ENCODE measurements at places on chromosomes 2 and 18.

DNA sequence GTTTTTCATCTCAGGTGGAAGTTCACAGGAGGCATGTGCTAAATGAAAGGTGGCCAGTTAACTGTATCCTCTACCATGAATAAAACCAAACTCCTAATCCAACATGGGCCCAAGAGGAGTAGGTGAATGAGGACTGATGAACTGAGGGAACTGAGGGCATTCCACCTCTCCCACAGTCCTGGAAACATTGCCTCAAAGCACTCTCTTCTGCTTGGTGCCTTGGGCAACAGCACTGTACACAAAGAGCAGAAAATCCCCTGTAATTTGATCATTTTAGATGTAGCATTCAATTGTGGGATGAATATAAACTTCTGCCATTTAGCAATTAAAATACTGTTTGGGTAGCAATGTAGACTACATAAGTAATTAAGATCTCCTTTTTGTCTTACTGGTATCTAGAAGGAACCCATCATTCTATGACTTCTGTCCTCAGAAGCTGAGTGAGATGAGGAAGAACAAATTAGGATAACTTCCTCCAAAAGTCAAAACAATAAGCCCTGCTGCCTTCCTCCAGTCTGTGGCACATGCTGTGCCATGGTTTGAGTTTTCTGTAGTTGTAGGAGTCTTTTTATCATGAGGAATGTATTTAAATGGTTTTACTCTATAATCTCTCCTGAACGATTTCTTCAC, 86.7 kb upstream of the ZEB2 start:
- no peak for DNase-seq

DNA sequence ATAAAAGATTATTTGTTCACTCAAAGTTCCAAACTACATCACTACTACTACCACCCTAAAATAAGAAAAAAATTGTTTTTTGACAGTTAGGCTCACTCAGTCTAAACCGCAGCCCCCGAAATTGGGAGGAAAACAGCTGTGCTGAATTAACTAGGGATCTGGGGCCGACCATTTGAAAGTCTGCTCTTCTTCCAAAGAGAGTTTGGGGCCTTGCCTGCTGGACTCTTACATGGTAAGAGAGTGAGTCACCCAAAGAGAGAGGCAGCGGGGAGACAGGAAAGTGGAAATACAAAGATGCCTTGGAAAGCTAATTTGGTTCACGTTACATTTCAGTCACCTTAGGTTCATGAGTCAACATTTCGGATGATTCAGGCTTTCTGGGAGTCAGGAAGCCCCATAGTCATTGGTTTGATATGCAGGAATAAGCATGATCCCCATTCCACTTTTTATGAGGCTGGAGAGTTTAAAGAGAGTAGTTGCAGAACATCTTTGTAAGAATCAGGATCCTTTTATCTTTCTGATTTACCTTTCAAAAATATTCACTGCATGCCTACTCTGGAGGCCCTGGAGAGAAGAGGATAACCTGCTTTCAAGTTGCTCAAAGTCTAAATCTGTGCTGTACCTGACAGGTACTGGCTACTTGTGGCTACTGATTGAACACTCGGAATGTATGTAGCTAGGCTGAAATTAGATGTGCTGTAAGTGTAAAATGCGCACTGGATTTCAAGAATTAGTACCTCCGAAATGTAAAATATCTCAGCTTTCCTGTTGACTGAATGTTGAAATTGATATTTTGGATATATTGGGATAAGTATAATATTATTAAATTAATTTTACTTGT, 995 bp upstream of the RTN4 start:
- no peak for DNase-seq

DNA sequence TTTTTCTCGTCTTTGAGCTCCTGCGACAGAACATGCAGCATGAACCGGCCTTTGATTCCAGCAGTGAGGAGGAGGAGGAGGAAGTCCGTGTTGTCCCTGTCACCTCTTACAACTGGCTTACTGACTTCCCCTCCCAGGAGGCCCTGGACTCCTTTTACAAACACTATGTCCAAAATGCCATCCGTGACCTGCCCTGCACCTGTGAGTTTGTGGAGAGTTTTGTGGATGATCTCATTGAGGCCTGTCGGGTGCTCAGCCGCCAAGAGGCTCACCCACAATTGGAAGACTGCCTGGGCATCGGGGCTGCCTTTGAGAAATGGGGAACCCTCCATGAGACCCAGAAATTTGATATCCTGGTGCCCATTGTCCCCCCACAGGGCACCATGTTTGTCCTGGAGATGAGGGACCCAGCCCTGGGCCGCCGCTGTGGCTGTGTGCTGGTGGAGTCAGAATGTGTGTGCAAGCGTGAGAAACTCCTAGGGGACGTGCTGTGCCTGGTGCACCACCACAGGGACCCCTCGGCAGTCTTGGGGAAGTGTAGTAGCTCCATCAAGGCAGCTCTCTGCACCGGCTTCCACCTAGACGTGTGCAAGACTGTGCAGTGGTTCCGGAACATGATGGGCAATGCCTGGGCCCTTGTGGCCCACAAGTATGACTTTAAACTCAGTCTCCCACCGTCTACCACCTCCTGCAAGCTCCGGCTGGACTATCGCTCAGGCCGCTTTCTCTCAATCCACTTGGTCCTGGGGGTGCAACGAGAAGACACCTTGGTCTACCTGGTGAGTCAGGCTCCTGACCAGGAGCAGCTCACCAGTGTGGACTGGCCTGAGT, 2.1 kb downstream of the ITPRIPL1 start:
- no peak for DNase-seq

DNA sequence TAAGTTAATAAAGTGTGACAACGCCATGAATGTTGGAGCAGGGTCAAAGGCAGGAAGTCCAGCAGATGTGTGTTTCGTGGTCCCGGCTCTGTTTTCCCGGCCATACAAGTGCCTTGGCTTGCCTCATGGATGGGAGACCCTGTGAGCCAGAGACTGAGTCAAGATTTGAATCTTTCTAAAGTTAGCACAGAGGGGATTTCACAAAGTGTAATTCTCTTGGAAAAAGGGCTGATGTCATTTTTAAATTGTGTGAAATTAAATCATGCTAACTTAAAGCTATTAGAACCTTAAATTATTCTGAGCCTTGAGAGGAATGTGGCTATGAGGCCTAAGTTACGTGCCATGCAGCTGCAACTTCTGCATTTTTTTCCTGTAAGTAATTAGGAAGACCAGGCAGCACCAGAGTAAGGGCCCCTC, 38.3 kb upstream of the RALBP1 start:
- DNase-seq = no peak

- DNase-seq = peak; percentile 58
Measured at GRCh38 chr18:9971313-9971920, 57.6 kb downstream of the VAPA start.

- DNase-seq = no peak
Measured at GRCh38 chr18:60555625-60556024, 183.1 kb upstream of the MC4R start.

GRCh38 chr2:48414980-48415835, 114.7 kb upstream of the STON1 start:
- DNase-seq = no peak

- no peak for DNase-seq
Measured at GRCh38 chr2:128986867-128987268, 668.2 kb upstream of the HS6ST1 start.

DNA sequence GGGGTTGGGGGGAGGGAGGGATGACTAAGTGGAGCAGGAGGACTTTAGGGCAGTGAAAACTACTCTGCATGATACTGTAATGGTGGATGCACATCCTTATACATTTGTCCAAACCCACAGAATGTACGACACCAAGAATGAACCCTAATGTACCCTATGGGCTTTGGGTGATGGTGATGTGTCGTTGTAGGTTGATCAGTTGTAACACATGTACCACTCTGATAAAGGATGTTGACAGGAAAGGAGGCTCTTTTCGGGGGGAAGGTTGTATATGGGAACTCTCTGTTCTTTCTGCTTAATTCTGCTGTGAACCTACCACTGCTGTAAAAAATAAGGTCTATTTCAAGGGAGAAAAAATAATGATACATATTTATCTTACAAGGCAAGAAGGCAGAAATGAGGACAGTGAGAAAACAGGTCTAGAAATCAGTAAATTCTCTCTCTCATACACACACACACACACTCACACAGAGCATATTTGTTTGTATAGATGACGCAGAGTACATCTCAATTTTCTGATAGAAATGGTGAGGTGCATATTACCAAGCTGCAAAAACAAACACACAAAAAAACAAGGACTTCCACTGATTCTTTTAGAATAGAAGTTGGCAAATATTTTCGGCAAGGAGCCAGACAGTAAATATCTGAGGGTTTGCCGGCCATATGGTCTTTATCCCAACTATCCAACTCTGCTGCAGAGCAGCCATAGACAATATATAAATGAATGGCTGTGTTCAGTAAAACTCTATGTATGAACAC, 20.2 kb downstream of the FAM124B start:
- no peak for DNase-seq

DNA sequence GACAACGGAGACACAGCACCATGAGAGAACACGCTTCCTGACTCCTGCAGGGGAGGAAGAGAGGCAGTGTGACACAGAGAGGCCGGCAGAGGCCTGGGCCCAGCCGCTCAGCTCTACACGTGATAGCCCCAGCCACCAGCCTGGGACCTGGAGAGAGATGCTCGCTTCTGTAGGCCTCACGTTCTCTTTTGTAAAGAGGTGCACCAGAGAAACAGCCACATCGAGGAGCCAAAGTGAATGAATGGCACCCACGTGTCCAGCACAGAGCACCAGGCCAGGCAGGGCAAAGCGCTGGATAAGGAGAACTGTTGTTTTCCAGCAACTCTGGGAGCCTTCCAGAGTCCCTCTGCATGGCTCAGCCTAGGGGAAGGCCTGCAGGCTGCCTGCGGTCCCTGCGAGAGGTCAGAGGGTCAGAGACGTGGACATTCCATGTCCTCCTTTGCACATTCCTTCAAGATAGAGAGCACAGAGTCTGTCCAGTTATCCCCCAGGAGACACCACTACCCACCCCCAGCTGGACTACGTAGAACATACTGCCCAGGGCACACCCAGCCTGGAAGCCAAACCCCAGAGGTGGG, 14.2 kb downstream of the LIMS2 start:
- DNase-seq = no peak

GRCh38 chr2:157443090-157443489, 799 bp downstream of the CYTIP start:
- no peak for DNase-seq

- no peak for DNase-seq
Measured at GRCh38 chr2:163734881-163735684, 725 bp downstream of the FIGN start.

GRCh38 chr2:231718799-231719198, 10.5 kb downstream of the PTMA start:
- no peak for DNase-seq

DNA sequence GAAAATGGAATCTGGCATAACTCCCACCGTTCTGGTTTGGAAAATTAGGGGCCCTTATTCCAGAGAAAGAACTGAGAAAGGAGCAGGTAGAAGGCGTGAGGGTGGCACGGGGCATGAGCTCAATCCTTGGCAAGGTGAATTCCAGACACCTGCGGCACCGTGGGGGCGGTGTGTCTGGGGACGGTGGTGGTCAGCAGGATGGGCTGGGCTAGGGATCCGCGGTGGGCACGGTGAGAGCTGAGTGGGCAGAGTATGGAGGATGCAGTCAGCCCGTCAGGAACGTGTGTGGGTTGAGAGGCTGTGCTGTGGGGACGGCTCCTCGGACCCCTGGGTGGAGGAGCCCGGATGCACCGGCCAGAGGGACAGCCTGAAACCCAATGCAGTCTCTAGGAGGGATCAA, 61.1 kb downstream of the GNAL start:
- DNase-seq = no peak

DNA sequence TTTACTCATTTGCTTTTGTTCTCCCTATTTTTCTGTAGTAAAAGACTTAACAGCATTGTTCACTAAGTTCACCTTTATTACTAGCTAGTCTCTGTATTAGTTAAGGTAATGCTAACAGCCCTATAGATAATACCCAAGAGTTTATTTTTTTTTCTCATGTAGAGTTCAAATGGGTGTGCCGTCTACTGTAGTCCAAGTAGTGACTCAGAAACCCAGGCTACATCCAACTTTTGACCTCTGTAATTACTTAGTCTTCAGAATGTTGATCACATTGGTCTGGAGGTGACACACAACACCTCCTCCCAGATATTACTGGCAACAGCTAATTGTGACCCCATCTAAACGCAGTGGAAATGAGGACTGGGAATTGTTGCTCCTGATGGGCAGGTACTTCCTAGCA, 7.7 kb downstream of the COQ10B start:
- DNase-seq = no peak

GRCh38 chr18:39845106-39845505, 2109.9 kb upstream of the PIK3C3 start:
- no peak for DNase-seq

DNA sequence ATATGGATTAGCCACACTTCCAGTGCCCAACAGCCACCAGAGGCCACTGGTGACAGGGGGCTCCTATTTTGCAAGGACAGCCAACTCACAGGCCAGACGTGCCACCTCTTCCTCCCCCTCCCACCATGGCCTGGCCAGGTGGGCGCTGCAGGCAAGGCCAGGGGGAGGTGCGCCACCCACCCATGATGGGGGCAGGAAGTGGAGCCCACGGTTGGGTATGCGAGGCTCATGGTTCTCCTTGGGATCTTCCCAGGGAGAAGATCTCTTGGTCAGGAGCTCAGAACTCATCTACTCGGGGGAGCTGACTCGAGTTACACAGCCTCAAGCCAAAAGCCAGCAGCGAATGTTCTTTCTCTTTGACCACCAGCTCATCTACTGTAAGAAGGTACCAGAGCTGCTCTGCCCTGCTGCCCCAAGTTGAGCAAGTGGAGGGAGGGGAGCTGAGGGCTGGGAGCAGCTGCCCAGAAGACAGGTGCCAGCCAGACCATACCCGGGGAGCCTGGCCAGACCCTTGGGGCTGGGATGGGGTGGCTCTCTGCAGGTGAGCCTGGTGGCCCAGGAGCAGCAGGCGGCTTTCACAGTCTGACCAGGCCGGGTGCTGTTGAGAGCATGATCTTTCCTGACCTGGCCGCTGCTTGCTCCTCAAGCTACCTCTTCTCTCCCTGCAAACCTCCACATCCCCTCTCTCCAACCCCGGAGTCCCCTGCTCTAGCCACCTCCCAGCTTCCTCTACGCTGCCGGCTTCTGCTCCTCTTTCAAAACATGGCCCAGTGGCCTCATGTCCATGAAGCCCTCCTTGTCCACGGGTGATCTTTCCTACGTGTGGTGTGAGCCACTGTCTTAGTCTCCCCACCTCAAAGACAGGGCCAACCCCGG, 49.8 kb downstream of the FAM168B start:
- DNase-seq = no peak

DNA sequence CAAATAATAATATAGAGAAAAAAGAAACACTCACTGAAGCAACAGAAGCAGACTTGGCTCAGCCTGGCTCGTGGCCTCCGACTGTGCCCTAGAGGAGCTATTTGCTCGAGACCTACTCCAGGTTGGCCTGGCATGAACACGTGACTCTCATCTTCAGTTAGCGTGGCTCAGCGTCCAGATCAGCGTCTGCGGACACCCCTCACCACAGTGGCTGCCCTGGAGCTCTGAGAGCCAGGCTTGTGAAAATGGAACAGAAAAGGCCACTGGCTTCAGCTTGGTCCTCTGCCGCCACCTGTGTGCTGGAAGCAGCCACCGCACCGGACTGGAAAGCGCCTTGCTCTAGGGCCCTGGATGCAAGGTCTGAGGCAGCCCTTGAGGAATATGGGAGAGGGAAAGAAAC, 1184.0 kb upstream of the GYPC start:
- DNase-seq = no peak

Data from effector memory CD8-positive, alpha-beta T cell (primary cell).